ENCODE measurements at places on chromosomes 5 and 9.
A peak's percentile ranks its signal among the peaks of the same experiment; 100 is the strongest.

GRCh38 chr9:20599195-20599594, 23.1 kb downstream of the MLLT3 start:
- DNase-seq: peak; percentile 73

GRCh38 chr5:180873615-180874520, 12.8 kb upstream of the ZFP62 start:
- peak; percentile 56 for DNase-seq

GRCh38 chr5:90810211-90810610, 251.6 kb downstream of the ADGRV1 start:
- no peak for DNase-seq

- DNase-seq: no peak
These were observed 20.7 kb downstream of the UBAP2 start for GRCh38 chr9:34027845-34028574.

- DNase-seq: no peak
These were observed 124.8 kb upstream of the SLC1A3 start for GRCh38 chr5:36481454-36482120.

GRCh38 chr9:136244122-136244968, 1.3 kb downstream of the QSOX2 start:
- no peak for DNase-seq

DNA sequence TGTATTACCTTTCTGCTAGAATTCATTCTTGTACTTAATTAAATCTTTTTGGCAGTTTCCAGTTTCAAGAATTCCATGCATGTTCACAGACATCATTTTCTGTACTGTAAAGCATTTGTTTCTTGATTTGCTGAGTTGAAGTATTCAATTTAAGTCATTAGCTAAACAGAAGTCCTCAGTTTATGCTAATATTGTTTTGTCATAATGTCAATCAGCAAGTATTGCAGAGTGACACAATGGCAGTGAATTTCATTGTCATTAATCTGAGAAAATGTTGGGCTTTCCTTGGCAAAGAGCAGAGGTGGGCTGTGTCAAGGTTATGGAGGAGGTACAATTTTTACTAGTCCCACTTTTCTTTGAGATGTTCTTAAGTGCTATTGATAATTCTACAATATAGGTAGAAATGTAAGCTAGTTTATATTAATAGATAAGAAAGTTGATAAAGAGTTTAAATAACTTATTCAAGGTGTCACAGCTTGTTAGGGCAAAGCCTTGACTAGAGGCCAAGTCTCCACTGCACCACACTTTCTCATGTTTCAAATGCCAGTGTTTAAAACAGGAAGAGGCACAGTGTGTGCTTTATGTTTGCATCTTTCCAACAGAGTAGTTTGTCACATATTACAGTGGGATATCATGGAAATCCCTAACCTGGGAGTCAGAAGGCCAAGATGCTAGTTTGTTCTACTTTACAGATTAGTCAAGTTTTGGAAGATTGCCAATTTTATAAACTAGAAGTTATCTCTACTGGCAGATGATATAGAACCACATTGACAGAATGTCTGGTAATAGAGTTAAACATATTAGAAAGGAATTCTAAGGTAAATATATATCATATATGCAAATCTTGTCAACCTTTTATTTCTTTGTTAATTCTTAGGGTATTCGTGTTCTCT, 56.3 kb downstream of the SLF1 start:
- peak; percentile 32 for DNase-seq

GRCh38 chr5:77325921-77326541, 115.6 kb downstream of the PDE8B start:
- peak; percentile 34 for DNase-seq

GRCh38 chr9:89661391-89661949, 56.7 kb downstream of the GADD45G start:
- peak; percentile 38 for DNase-seq

DNA sequence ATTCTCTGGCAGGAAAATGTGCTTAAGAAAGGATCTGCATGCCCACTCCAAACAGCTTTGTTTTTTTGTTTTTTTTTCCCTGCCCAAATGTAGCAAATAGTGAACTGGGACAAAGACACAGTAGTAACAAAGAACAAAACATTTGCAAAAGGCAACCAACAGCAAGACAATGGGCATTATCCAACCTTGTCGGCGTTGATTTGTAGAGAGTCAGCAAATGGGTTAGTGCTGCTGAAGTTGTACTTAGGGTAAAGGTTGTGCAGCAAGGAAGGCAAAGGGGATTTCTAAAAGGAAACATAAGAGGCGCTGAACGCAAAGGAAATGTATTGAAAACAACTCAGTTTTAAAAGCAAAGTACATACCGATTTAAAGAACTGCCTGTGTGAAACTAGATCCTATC, 136.2 kb downstream of the MPDZ start:
- DNase-seq: no peak

GRCh38 chr9:137123468-137123837, 8.9 kb upstream of the DPP7 start:
- DNase-seq: no peak

DNA sequence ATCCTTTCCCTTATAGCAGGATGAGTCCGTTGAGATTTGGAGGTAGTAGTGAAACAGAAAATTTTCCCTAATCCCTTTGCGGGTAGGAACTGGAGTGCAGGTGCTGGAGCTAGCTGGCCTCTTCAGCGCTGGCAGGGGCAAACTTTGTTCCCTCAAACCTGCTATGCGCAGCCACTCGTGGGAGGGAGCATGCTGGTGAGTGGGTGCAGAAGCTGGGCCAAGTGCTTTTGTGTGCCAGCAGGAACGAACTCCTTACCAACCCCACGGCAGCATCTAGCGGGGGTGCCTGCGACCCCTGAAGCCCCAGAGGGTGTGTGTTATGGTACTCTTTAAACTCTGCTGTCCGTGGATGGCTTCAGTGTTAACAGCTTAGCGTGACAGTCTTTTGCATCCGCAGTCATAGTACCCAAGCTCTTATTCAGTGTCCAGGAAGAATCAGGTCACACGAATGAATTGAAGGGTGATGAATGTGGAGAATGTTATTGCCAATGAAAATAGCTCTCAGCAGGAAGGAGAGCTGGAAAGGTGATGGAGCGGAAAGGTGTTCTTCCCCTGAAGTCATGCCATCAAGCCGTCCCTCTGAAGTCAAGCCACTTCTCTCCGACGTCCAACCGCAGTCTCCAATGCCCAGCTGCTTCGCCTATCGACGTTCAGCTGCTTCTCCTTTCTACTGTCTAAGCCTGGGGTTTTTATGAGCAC, 1445.1 kb upstream of the CDH9 start:
- DNase-seq: no peak

DNA sequence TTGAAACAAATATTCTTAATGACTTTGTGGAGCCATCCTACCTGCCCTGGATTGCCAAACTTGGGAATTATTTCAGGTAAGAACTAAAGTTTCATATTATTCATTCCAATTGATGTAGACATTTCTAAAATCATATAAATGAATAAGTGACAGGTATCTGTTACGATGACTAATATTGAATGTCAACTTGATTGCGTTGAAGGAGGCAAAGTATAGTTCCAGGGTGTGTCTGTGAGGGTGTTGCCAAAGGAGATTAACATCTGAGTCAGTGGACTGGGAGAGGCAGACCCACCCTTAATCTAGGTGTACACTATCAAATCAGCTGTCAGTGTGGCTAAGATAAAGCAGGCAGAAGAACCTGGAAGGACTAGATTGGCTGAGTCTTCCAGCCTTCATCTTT, 1688.4 kb upstream of the CDH9 start:
- DNase-seq: no peak

- DNase-seq: no peak
These were observed 245.8 kb downstream of the TLE4 start for GRCh38 chr9:79817438-79818004.

DNA sequence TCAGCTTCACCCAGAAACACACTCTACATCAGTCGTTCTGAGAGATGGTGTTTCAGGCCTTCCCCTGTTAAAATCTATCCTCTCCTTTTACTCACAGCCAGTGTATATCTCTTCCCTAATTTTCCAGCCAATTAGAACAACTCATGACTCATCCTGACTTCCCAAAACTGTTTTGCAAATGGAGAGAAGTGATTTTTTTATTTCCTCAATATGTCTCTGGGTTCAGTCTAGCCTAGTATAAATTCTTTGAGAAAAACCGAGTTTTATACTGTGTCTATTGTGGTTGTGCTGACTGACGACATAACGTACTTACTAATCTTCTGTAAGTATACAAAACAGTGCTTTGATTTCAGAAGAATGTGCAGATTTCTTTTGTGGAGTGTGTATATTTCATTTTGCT, 28.4 kb upstream of the CAST start:
- peak; percentile 44 for DNase-seq

DNA sequence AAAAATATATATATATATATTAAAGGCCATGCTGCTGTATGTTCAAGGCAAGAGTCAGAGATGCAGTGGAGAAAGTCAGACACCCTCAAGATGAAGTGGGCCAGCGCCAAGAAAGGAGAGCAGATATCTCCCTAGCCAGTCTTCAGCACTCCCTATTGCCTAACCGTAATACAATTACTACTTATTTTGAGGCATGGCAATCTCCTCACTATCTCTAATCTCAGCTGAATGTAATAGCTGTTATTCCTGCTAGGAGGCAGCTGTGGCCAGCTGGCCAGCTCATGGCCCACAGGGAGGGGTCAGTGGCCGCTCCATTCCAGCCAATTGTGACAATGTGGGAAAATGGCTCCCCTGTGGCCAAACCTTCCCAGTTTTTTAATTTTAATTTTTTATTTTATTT, 87.5 kb upstream of the FBXW11 start:
- no peak for DNase-seq

DNA sequence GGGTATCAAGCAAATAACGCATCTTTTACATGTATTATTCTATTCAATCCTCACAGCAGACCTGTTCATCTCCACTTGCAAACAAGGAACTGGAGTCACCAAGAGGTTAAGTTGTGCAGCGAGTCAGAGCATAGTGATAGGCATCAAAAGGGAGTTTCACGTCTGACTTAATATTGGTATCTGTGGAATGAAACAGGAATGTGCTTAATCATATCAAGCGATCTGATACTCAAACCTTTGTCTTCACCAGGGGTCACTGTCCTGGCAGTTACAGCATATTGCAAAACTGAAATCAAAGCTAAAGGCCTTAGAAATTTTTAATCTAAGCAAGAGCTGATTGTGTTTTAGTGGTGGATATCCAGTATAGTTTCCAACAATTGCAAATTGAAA, 271.6 kb downstream of the PLK2 start:
- DNase-seq: peak; percentile 83

- DNase-seq: peak; percentile 49
These were observed 9.0 kb downstream of the FOCAD start for GRCh38 chr9:20693068-20693467.

- DNase-seq: no peak
These were observed 87.7 kb downstream of the OSTF1 start for GRCh38 chr9:75176037-75176436.

- no peak for DNase-seq
These were observed 100.7 kb upstream of the SPRY4 start for GRCh38 chr5:142425286-142426065.

DNA sequence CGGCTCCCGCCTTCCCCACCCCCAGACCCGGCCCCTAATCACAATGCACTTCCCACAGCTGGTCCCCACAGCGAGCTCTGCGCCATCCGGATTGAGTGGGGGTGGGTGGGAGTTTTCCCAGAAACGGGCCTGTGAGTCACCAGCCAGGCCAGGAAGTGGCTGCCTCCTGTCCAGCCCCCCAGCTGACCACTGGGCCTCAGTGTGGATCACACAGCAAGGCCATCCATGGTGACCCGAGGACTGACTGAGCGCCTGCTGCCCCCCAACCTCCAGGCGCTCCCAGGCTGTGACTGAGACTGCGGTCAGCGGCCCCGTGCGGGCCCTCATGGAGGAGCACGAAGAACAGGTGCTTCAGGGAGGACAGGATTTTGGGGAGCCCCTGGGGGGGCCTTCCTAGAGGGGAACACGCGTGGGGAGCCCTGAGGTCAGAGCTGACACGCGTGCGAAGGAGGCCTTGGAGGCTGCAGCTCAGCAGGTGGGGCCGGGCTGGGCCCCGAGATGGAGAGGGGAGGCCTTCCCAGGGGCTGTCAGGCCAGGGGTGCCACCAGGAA, 48.3 kb upstream of the EGFL7 start:
- DNase-seq: peak; percentile 89

DNA sequence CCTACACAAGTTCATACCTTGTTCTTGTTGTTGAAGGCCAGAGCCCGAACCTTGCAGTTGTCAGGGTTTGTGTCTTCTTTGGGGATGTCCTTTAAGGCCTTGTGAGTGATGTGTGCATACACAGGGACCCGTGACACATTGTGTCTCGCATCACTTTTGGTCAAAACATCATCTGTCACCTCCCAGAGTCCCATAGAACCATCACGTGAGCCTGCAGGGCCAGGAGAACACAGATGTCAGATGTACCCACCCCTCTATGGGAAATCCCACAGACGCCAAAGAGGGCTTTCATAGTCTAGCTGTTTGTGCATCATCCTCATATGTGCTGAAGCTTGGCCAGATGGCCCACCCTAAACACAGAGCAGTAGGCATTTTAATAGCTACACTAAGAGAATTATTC, 28.2 kb downstream of the DCAF12 start:
- DNase-seq: no peak

DNA sequence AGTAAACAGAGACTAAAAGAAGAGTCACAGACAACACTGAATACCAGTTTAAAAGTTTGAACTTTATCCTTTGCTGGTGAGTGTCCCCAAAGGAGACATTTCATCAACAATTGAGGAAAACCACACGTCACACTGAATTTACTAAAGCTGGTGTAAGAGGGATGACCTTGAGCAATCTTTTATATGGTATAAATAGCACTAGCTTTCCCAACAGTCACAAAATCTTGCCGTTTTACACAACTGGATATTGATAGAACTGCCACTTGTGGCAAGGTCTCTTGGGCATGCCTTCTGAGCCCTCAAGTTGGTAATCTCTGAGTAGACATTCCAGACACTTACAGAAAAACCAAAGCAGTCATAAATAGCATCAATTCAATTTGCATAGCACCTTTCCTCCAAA, 311.5 kb upstream of the TARS1 start:
- DNase-seq: peak; percentile 38

DNA sequence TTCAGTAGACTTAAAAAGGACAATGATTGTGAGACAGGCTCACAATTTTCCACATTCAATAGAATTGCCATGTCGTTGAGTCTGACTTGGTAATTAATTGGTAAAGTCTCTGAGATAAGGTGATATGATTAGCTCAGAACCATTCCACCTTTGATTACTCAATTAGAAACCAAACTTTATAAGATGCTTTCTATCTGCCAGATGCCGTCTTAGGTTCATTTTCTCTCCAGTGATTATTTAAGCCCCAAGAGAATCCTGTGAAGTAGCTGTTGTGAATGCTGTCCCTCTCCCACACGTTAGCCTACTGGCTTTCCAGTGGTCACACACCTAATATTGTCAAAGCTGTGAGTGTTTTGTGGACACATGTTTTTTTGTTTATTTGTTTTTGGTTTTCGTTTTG, 528.9 kb upstream of the ZNF462 start:
- DNase-seq: no peak
